HS-5 (cell line): ENCODE measurements at places on chromosomes 1 and 21.

DNA sequence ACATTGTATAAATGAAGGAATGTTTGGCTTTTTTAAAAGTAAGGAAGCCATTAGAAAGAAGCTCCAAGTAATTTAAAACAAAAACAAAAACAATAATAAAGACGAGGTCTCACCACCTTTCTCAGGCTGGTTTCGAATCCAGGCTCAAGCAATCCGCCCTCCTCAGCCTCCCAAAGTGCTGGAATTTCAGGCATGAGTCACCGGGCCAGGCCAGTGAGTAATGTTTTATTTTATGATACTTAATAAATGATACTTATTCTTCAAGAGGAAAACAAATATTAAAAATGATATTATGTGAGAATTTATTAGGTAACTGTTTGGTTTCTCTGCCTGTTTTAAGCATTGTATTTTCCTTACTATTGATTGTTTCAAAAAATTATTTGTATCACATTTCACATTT lies 201.4 kb upstream of the BRINP3 start:
- no peak for DNase-seq

DNA sequence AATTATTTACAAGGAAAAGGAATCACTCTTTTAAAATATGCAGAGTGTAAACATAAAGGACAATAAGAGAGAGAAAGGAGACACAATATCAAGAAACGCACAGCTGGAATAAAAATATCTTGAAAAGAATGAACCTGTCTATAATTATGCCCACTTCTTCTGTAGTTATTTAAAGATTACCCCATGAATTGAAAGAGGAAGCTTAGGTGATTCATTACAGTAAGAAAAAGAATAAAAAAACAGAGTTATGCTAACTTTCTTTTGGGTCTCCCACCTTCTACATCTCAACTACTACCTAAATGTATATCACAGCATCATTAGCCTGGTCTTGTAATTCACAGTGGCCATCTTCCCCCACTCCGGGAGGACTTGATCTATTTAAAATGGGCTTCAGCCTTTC lies 182.1 kb downstream of the MRPL39 start:
- DNase-seq, result no peak

DNA sequence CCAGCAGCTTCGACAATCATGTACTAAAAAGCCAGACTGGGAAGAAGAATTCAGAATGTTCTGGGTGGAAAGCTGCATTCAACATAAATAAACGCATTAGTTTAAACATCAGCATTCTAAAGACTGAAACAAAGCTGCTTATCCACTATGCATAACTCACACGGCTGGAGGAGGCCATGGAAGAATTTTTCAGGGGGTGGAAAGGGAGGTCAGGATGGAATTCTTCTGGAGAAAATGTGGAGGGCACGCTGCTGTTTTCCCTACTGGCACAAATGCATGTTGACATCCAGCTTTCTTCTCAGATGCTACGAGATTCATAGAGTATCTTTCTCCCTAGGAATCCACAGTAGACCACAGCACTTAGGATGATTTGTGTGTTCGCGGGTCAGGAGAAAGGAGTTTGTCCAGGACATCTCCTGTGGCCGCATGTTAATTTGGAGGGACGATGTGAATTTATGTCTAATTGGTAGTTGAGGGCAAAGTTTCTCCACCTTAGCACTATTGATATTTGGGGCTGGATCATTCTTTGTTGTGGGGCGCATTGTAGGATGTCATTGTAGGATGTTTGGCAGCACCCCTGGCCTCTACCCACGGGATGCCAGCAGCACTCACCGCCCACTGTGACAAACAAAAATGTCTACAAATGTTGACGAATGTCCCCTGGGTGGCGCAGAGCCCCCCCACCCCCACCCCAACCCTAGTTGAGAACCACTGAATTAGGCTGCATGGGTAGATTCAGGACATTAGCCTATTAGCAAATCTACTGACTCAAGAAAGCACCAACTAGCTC lies 86.5 kb upstream of the KAZN start:
- no peak for DNase-seq

DNA sequence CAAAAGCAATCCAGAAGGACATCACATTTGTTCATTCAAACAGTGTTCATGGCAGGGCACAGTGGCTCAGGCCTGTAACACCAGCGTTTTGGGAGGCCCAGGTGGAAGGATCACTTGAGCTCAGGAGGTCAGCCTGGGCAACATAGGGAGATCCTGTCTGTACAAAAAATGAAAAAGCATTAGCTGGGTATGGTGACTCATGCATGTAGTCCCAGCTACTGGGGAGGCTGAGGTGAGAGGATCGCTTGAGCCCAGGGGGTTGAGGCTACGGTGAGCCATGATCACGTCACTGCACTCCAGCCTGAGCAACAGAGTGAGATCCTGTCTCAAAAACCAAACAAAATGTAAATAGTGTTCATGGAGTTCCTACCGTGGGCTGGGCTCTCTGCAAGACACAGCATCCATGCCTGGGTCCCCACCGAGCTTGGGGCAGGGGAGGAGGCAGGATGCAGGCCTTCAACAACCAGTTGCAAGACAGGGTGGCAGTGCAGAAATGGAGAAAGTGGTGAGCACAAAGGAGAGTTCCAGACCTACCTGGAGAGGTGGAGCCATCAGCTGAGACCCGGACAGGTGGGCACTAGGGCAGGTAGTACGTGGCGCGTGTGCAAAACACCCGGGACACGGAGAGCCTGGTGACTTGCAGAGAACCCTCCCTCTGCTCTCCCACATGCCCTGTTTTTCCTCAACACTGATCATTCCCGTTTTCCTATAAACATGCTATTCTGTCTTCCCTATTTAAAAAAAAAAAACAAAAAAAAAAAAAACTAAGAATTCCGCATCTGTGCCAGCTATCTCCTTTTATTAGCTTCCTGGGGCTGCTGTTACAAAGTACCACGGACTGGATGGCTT lies 138.9 kb downstream of the TOMM20 start:
- DNase-seq, result no peak

DNA sequence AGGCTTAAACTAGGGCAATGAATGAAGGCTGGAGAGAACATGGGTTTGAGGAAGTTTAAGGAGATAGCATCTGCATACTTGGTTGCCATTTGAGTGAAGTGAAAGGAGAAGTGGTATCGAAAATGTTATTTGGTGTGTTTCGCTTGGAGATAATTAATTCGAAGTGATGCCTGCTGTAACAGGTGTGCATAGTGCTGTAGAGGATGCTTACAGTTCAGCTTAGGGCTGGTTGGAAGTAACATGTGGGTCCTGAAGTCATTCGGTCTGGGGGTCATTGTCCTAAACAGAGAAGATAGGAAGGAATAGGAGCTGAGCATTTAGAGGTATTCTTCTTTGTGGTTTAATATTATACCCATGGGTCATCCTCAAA lies 301 bp upstream of the NUDT17 start:
- peak; percentile 37 for DNase-seq
